EH (cell line): ENCODE measurements at places on chromosomes 1 and 21.

DNA sequence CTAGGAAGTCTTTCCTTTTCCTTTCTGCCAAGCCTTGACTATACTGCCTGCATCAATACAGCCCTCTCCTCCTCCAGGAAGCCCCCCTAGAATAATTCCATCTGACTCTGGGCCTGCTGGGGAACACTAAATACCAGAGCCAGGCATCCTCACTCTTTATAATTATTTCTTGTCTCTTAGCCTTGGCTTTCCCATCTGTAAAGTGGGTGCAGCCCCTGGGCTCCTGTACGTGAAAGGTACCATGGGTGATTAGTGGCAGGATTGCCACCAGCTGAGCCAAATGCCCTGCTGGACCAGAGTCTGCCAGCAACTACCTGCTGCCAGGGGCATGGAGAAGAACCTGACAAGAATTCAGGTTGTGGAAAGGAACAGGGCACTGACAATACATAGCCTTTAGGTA is 58.7 kb downstream of the LGR6 start:
- DNase-seq, result no peak

DNA sequence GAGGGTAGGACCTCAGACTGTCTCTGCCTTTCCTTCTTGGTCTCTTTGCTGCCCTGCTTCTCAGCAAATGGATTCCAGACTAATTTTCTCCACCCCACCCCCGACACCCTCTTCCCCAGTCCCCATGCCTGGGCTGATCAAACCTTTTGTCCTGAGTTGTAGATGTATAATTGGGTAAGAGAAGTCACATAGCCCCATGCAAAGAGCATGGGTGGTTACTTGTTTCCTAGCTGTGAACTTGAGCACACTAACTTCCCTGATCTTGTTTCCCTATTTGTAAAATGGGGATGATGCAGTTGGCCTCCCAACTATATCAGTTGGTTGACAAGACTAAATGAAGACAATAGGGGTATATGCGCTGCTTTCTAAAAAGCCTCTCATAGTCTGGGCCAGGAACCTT is 9.2 kb downstream of the PADI6 start:
- DNase-seq, result no peak

- DNase-seq, result no peak
Measured at GRCh38 chr21:44329086-44329889, 9.9 kb downstream of the CFAP410 start.

- DNase-seq, result peak; percentile 37
Measured at GRCh38 chr1:8201331-8201861, 116.5 kb upstream of the SLC45A1 start.

- no peak for DNase-seq
Measured at GRCh38 chr1:243508303-243508713, 252.5 kb downstream of the SDCCAG8 start.

DNA sequence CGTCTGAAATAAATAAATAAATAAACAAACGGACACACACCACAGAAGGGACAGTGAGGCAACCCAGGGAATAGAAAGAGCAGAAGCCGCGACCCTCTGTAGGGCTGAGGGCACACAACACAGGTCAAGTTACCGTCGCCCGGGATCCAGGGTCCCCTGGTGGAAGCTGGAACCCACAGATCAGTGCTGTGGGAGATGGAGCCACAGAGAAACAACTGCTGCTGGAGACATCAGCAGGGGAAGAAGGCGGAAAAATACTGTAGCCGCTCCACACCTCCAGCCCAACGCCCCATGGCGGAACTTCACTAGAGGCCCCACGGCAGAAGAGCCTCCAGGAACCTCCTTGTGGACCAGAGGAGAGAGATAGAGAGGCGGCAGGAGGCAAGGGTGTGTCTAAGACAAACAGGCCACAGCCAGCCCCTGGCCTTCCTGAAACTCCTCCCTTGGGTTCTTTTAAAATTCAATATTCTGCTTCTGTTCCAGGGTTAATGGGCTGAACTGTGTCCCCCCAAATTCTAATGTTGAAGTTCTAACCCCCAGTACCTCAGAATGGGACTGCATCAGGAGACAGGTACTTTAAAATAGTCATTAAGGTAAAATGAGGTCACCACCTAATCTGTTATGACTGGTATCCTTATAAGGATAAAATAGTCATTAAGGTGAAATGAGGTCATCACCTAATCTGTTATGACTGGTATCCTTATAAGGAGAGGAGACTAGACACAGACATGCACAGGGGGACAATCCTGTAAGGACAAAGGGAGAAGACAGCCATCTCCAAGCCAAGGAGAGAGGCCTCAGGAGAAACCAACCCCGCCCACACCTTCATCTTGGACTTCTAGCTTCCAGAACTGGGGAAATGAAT is 7.7 kb upstream of the HLCS start:
- peak; percentile 10 for DNase-seq

DNA sequence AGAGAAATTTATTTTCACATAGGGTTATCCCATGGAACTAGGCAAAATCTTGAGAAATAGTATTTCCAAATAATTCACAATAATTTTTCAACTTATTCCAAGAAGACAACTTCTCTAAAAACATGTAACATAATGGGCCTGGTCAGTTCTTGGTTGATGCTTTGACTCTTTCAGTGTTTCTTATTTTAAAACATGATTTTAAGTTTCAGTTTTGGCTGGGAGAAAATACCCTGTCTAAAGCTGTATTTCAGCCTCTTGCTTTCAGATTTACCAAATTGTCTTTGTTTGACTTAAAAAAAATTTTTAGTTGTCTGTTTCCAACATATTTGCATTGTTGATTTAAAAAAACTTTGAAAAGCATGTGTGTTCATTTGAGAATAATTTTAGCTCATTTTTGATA is 5.1 kb downstream of the OR2T4 start:
- no peak for DNase-seq

GRCh38 chr1:8460132-8460544 is 142.2 kb downstream of the SLC45A1 start:
- DNase-seq, result peak; percentile 36

DNA sequence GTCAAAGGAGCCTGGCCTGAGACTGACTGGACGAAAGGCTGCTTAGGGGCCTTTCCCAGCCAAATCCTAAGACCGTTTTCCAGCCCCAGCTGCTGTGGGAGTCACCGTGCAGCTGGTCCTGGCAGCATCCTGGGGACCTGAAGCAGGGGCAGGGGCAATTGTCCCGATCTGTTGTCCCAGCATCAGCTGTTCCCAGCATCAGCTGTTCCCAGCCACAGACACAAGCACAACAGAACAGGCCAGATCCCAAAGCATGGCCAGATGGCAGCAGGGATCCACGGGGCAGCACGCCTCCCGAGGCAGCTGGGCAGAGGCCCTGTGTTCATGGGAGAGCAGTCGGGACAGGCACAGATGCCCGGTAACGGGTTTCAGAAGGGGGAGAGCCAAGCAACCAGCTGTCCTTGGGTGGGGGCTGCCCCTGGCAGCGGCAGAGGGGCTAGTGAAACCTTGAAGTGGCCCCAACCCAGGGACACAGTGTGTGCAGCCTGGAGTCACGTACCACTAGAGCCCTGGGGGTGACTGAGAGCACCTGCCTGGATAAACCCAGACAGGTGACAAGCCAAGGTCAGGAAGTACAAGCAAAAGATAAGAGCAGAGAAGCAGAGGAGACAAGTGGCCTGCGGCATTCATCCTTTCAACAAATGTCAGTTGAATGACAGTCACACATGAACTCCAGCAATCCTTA is 13.3 kb downstream of the CELA2B start:
- DNase-seq, result no peak

DNA sequence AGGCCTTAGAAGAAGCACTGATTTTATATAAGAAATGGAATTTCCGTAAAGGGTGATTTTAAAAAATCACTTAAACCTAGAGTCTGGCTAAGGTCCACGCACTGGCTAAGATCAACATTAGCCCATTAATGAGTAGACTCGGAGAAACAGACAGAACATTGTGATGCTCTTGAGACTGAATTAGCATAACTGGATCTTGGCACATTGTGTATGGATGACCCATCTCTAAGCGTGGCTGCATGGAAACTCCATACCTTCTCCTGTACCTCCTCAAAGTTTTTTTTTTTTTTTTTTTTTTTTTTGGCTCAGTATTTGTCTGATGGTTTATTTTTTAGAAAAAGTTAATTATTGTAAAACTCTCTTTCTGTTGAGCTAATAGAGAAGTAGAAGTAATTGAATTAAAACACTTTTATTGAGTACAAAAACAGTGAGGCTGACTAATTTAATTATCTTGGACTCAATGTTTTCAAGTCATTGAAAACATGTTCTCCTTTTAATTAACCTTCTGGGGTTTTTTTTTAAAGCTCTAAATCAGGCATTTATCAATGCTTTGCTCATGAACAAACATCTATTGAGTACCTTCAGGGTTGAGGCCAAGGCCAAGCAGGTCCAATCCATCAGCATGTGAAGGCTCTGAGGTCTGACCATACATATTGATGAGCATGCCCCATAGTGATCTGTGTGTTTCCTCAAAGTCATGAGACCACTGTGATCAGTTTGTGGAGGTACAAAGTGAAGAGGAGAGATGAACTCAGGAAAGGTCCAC is 74.0 kb downstream of the TLR5 start:
- no peak for DNase-seq

- DNase-seq, result no peak
Measured at GRCh38 chr21:32468681-32469111, 56.2 kb downstream of the EVA1C start.

- no peak for DNase-seq
Measured at GRCh38 chr1:201400852-201401230, 1.7 kb upstream of the LAD1 start.

GRCh38 chr1:164534863-164535610 is 23.9 kb upstream of the PBX1 start:
- no peak for DNase-seq
